ENCODE measurements at places on chromosomes 16 and 17.

- no peak for DNase-seq
These were observed 22.6 kb downstream of the NDUFAF8 start for GRCh38 chr17:81261582-81262336.

GRCh38 chr17:79630126-79630525 is 19.3 kb upstream of the RBFOX3 start:
- DNase-seq, result no peak

- peak; percentile 71 for DNase-seq
These were observed 16.7 kb downstream of the HSD11B2 start for GRCh38 chr16:67447508-67448076.

DNA sequence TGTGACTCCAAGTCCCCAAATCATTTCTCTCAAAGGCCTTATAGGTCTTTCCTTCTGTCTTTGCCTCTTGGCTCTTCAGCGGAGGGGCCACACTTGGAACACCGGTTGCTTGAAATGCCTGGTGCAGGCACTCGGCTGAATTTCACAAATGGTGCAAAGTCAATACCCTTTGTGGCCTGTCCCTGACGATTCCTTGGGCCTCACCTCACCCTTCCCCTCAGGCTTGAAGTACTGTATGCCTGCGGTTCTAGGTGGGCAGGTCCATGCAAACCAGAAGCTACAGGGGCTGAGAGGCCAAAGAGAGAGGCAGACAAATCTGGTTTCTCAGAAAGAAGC is 4.1 kb upstream of the B9D1 start:
- no peak for DNase-seq

DNA sequence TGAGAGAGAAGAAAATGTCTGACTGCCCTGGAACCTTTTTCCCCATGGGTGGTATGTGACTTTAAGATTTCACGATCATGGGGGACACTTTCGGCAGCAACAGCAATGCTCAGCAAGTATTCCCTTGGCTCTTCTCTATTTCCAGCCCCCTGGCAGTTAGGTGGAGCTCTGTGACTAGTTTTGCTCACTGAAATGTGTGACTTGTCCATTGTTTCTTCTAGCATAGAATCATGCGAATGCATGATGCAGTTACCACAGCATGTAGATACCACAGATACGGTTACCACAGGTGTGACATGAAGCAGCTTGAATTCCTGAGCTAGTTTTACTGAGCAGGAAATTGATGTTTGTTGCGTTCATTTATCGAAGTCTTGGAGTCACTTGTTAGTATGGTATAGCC is 1034.5 kb upstream of the EEF2KMT start:
- DNase-seq, result no peak

GRCh38 chr16:80300876-80301275 is 239.9 kb upstream of the DYNLRB2 start:
- no peak for DNase-seq

DNA sequence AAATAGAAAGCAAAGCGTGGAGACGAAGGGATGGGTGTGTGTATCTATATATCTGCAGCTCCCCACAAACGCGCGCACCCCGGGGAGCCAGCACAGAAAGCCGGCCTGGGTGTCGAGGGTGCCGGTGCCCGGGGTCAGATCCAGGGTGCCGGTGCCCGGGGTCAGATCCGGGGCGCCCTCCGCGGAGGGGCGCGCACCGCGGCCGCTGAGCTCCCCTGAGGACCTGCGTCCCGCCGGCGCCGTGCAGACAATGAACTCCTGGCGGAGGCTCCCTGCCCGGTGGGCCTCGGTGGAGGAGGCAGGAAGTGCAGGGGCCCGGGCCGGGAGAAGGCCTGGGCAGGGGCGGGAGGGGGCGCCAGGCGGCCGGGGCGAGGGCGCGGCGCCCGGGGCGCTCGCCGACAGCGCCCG is 1.1 kb downstream of the ZNF423 start:
- DNase-seq, result no peak

GRCh38 chr17:1673041-1673785 is 11.5 kb downstream of the PRPF8 start:
- DNase-seq, result no peak

- DNase-seq, result no peak
These were observed 17.2 kb upstream of the NTAN1 start for GRCh38 chr16:15073101-15073500.

GRCh38 chr16:3963203-3963602 is 82.7 kb upstream of the CREBBP start:
- DNase-seq, result no peak

- no peak for DNase-seq
These were observed 7.3 kb downstream of the MAPK8IP3 start for GRCh38 chr16:1713331-1713730.

DNA sequence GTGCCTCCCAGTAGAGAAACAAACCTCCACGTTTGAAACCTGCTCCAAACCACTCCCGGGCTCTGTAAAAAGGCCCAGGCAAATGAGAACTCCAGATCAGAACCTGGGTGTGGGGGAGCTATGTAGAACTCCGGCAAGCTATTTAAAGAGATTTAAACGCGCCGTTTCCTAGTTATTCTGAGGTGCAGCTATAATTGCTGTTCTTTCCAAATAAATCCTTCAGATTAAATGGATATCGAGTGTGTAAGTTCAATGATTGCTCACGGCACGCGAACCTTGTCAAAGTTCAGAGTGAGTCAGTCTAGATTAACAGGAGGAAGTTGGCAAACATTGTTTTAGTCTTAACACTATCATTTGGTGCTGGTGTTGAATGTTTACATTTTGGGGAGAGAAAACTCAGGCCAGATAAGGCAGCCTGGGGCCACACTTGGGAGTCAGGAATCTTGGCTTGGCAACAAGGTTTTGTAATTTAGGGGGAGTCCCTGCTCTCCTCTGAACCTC is 92.9 kb upstream of the SALL1 start:
- DNase-seq, result no peak

- DNase-seq, result no peak
These were observed 18.4 kb upstream of the TMEM106A start for GRCh38 chr17:43193251-43193650.

- no peak for DNase-seq
These were observed 190.2 kb upstream of the KCNJ16 start for GRCh38 chr17:69884846-69885245.

DNA sequence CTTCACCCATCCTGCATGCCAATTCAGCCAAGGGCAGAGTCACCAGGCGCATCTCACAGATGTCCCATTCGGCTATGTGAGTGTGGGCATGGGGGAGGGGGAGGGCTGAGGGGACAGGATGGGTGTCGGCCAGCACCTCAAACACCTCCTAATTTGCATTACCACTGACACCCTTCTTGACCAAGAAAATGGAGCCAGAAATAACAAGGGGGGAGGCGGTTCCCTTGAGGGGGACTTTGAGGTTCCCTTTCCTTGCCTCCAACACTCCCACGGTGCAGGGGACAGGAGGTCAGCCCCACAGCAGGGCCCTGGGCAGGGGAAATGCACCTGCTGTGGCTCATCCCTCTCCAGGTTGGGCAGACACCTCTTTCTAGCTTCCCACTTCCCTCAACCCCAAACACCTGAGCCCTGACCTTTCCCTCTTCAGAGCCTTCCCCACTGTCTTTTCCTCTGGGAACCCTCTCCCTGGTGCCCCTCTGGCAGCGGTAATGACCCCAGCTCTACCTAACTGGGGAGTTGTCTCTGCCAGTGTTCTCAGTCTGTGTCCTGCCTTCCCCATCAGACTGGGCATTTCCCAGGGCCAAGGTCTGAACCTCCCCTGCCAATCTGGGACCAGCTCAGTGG is 18.2 kb upstream of the TBX21 start:
- DNase-seq, result no peak

DNA sequence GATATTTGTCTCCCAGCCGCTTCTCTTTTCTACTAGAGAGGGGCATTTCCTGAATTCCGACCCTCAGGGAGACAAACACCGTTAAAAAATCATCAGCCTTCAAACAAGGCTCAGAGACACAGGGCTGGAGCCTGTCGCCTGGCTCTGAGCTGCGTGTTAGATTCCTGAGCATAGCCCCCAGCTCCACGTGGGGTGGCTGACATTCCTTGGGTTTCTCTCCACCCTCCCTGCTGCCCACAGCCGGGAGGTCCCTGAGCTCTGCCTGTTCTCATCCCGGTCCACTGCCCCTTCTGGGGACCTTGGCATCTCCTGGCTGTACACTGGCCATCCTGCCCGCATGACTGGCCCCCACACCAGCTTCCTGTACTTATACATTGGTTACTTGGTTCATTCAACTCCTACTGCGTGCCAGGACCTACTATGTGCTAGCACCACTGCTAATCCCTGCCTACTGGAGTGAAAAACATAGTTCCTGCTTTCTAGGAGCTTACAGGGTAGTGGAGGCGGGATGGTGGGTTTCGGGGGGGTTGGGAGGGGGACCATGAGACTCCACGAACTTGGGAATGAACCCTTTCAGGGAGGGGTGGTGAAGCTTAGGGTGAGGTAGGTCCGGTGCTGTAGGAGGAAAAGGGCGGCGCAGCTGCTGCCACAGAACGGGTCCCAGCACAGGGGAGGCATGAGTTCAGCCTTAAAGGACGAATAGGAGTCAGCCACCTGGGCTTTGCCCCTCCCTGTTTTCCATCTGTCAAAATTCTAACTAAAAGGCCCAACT is 52.1 kb upstream of the TMEM132E start:
- DNase-seq, result no peak

DNA sequence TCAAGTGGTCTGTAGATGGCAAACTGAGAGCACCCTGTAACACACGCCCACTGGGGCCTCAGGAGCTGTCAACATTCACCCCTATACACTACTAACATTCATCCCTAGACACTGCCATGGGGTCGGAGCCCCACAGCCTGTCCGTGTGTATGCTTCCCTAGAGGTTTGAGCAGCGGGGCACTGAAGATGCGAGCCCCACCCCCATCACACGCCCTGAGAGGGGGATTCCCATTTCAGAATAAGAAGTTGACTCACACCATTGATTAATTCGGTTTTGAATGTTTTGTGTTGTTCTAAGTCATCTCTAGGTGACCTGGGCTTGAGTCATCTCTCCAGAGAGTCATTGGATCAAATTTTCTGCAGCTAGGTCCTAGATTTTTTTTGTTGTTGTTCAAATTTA is 37.3 kb upstream of the MMD start:
- DNase-seq, result peak; percentile 36

GRCh38 chr16:25018972-25019617 is 3.9 kb upstream of the ARHGAP17 start:
- DNase-seq, result no peak

- DNase-seq, result no peak
These were observed 5.4 kb upstream of the GPR139 start for GRCh38 chr16:20079106-20079505.

DNA sequence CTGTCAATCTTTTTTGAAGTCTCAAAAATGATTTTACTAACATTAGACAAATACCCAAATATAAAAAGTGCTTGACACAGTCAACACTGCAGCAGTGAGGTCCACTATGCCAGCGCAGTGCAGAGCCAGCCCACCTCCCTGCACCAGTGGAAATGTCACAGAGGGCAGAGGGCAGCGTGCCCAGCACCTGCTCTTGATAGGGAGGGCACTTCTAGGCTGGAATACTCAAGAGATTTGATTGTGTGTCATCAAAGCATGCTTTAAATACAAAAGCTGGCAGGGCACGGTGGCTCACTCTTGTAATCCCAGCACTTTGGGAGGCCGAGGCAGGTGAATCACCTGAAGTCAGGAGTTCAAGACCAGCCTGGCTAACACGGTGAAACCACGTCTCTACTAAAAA is 136.0 kb downstream of the ANKRD11 start:
- DNase-seq, result no peak

DNA sequence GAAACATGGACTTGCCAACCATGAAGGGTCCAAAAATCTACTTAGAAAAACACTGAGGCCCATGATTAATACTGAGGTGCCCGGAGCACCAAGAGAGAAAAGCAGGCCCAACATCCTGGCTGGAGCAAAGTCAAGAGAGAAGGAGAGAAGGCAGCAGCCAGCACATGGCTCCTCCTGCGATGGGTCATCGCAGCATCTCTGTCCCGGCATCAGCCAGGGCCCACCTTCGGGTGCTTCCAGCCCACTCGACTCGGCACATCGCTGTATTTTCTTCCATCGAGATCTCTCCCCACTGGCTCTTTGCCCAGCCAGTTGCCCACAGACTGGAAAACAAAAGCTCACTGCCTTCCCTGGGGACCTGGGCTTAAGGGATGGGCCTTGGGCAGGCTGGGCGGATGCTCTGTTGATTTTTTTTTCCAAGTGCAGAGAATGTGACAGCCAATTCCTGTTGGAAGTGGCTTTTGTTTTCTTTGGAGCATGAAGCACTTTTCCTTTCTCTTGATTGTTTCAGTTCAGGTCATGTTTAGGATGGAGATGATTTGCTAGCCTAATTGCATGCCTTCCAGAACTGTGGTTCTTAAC is 58.1 kb downstream of the CYB5B start:
- DNase-seq, result no peak

- DNase-seq, result no peak
These were observed 59.0 kb upstream of the WSCD1 start for GRCh38 chr17:6011206-6011605.

DNA sequence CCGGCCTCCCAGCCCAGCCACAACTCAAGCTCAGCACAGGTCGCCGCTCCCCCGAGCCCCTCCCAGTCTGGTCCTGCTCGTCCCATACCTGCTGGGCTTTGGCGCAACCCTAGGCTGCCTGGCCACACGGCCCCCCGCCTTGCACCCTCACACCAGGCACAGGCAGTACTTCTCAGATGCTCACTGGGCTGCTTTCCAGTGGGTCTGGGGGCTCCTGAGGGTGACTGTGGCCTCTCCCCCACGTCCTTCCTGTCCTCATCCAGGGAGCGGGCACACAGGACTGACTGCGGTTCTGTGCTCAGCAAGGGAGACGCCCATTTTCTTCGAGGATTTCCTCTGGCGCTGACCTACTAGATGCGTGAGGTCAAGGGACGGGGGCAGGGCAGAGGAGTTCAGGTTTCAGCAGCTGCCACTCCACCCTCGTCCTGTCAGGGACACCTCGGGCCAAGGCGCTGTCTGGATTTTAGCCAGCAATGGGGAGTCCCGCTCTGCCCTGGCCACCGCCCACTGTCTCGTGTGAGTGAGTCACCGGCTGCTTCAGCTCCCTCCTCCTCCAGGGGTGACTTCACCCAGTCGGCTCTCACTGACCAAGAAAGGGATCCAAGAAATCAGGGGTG is 115.8 kb downstream of the NPIPB11 start:
- peak; percentile 21 for DNase-seq
